SK-N-SH (cell line): ENCODE measurements at places on chromosomes 5 and 9. TPM values are rescaled to one million over a fixed set of nuclear protein-coding genes. Genes with fewer than 3 reads are reported as not detected.

DNA sequence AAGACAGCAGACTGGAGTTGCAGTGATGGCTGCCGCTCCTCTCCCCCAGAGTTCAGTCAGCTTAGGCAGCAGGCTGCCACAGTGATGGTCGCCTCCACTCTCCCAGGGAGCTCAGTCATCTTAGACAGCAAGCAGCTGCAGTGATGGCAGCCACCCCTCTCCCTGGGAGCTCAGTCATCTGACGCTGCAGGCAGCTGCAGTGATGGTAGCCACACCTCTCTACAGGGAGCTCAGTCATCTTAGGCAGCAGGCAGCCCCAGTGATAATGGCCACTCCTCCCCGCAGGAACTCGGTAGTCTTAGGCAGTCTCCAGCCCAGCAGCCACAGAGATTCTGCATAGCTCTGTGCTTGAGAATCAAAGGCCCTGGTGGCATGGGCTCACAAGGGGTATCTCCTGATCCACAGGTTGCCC lies 582.7 kb downstream of the DTWD2 start:
- DNase-seq, result no peak

ADAMTSL2 gene
- 0.21 and 0.31 TPM in 2 replicates for polyA plus RNA-seq

TSSK1B gene
- polyA plus RNA-seq, result 0.05 TPM in 2 replicates

DNA sequence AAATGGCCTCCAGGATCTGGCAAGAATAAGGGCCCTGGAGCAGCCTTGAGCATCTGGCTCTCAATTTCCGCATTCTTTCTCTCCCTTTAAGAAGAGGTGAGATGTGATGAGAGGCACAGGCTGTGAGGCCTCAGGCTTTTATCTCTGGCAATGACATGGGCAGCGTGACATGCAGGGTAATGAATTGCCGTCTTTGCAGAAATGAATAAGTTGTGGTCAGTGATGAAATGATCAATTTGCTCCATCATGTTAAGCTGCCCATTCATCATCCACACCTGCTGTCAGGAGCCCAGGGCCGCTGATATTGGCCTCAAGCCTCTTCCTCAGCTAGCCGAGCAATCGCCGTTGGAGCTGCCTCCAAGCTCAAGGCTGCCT lies 265.3 kb downstream of the TRIM32 start:
- no peak for DNase-seq

DNA sequence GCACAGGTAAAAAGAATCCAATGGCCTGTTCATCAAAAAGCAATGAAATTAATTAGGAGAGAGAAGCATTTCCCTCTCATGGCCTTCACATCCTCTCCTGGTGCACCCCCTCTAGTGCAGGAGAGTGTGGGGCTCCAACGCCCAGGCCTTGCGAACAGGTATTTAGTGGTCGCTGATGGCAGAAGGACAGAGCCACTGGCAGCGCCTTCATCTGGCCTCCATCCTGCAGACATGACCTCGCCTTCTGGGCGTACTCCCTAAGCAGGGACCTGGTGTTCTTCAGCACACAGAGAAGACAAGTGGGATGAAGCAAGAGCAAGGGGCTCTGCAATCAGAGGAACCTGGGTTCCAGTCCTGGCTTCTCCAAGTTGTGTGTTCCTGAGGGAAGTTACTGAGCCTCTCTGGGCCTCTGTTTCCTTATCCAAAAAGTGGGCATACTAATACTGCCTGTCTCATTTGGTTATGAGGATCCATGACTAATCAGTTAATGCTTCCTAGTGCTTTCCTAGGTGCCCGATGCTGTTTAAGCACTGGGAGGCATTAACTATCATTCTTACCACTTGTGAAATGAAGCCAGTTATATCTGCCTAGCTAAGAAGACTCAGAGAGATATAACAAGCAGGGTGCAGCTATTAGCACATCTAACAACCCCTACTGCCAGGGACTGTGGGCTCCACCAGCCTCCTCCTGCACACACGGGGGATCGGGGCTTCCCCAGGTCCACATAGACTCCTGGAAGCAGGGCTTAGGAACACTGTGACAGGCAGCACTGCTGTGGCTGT lies 77.3 kb downstream of the SEMA4D start:
- DNase-seq, result no peak

MARCHF3 gene
- polyA plus RNA-seq, result 21.5 and 32.4 TPM in 2 replicates

GRCh38 chr5:148186248-148187003 lies 16.4 kb upstream of the SPINK6 start:
- DNase-seq, result no peak

- DNase-seq, result no peak
Measured at GRCh38 chr5:102231693-102232619, 64.1 kb downstream of the SLCO4C1 start.

FOXD4L3 gene
- polyA plus RNA-seq, result 0.06 and 0.10 TPM in 2 replicates

GRCh38 chr5:40376566-40376965 lies 303.1 kb upstream of the PTGER4 start:
- no peak for DNase-seq

RMI1 gene
- polyA plus RNA-seq, result 0.96 and 1.0 TPM in 2 replicates

SH2D3C gene
- polyA plus RNA-seq, result 0.15 and 0.52 TPM in 2 replicates

DNA sequence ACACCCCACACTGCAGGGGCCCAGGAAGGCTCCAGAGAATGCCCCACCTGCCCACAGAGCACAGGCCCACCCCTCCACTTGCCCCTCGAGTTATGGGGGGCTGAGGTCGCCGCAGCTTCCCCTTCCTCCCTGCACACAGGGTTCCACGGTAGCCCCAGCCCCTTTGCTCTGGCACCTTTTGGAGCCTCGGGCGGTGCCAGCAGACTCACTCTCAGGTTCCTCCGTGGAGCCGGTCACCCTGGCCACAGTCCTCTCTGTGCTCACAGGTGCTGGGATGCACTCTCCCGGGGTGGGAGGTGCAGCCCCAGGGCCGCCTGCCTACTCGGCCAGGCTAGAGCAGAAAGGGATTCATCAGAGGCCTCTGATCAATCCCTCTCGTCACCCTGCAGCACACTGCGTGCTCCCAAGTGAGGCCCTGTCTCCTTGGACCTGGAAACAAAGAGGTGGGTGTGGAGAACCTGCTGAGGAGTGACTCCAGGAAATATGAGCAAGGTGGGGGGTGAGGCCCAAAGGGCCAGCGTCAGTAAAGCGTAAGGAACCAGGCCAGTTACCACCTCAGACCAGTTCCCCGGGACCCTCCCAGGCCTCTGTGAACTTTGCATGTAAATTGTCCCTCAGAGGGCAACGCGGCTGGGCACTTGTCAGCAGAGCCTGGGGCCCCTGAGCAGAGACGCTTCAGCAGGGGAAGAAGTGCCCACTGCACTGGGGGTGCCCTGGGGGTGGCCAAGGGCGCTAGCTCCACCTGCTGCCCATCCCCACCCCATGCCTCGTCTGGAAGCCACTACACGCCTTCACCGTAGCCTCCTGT lies 167.8 kb downstream of the OLFM1 start:
- peak; percentile 58 for DNase-seq

SHISAL2B gene
- 0.16 TPM in 1 of 2 replicates, not detected in the other for polyA plus RNA-seq

RFESD gene
- polyA plus RNA-seq, result 1.8 and 3.1 TPM in 2 replicates

- DNase-seq, result peak; percentile 51
Measured at GRCh38 chr9:127968700-127969383, 11.9 kb downstream of the EEIG1 start.

GRCh38 chr9:35673132-35674024 lies at the start of gene CA9:
Gene CA9 (plus strand): TSS chr9:35673928. CDS start chr9:35673960, 32 bp downstream.
- DNase-seq, result no peak

DNA sequence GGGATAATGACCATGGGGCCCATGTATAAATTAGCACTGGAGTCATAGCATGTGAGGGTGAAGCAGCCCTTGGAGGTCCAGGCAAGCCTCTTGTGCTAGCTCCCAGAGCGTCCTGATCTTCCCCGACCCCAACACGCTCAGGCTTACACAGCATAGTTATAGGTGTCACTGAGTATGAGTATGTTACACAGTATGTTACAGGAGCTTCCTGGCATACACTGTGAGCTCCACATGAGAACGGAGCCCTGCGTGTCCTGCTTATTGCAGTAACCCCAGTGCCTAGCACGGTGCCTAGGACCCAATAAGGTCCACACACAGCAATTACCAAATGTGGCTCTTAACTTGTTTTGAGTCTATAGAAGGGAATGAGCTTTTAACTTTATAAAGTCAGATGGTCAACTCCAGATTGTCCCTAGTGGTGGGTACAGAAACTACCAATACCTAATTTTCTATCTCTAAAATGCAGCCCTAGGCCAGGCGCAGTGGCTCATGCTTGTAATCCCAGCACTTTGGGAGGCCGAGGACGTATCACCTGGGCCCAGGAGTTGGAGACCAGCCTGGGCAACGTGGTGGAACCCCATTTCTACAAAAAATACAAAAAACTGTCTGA lies 64.1 kb downstream of the PLAC8L1 start:
- no peak for DNase-seq

GRCh38 chr9:33189331-33189791 lies 22.2 kb upstream of the B4GALT1 start:
- no peak for DNase-seq

GRCh38 chr9:113465599-113466140 lies 2.1 kb downstream of the RGS3 start:
- DNase-seq, result peak; percentile 68

DNA sequence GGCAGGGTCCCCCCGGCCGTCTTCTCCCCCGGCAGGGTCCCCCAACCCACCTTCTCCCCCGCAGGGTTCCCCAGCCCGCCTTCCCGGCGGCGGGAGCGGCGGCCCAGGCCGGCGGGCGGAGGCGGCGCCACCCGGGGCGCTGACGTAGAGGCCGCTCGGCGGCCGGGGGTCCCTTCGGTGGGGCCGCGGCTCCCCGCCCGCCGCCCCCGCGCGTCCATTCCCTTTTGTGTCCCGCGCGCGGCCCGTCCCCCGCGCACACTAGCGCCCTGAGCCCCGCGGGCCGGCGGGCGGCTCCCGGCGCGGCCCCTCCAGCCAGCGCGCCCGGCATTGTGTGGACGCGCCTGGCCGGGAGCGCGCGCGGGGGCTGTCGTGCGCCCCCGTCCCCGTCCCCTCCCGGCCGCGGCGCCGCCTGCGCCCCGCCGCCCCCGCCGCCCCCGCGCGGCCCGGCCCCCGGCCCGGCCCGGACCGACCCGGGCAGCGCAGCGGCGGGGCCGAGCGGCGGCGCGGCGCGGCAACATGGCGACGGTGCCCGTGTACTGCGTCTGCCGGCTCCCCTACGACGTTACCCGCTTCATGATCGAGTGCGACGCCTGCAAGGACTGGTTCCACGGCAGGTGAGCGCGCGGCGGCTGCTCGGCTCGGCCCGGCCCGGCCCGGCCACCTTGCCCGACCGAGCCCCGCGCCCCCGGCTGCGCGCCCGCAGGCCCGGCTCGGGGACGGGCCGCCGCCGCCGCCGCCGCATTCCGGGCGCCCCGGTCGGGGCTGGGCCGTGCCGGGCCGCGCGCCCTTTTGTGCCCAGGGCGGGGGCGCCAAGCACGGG lies at the start of gene PHF2:
Gene PHF2, plus strand, starts transcription at position 327 of the 820 bp plus-strand sequence. Its CDS starts 190 bp downstream, at position 517.
- DNase-seq, result peak; percentile 86

- no peak for DNase-seq
Measured at GRCh38 chr9:126159430-126160060, 167.1 kb upstream of the MVB12B start.

NR2F1 gene
- 40.0 and 47.1 TPM in 2 replicates for polyA plus RNA-seq

GRCh38 chr9:12975496-12975895 lies 200.7 kb downstream of the LURAP1L start:
- DNase-seq, result no peak

GRCh38 chr5:15373151-15373550 lies 126.8 kb upstream of the FBXL7 start:
- DNase-seq, result no peak

DNA sequence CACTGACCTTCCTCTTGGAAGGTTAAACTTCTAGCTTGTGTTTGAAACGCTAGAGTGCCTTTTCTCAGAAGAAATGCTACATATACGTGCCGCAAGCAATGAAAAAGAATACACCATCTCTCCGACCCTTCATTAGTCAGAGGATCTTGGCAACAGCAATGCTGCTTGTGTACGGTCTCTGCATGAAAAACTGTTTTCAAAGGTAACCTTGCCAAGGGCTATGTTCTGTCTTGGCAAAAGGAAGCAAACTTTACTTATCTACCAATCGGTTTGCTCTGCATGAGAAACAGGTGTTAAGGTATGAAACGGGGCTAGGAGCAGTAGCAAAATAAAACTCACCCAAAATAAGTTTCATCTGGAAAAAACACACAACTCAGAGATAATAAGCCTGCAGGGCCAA lies 297.8 kb downstream of the FBXL17 start:
- DNase-seq, result peak; percentile 11

C5orf58 gene
- not detected in 2 replicates for polyA plus RNA-seq

GRCh38 chr5:122053181-122054109 lies 24.6 kb downstream of the LOX start:
- no peak for DNase-seq

ANKRD31 gene
- 0.05 and 0.06 TPM in 2 replicates for polyA plus RNA-seq

ANGPTL2 gene
- polyA plus RNA-seq, result 11.0 and 12.3 TPM in 2 replicates

DNA sequence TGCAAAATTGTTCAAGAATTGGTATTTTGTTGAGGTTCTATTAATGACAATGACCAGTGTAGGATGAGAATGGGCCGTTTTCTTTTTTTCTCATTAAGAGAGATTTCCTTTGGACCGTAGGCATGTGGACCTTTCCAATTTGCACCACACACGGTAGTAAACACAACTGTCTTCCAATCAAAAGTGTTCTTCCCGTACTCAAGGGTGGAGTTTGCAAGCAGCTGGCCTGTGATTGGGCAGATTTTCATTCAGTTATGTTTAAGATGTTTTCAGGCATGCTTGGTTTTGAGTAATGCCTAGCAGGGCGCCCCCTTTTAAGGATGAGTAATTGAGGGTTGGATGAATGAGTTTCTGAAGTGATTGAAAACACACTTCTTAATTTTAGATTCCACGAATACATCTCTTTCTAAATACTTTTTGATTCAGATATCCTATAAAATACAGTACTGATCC lies 2.5 kb downstream of the KDM3B start:
- peak; percentile 64 for DNase-seq

DNA sequence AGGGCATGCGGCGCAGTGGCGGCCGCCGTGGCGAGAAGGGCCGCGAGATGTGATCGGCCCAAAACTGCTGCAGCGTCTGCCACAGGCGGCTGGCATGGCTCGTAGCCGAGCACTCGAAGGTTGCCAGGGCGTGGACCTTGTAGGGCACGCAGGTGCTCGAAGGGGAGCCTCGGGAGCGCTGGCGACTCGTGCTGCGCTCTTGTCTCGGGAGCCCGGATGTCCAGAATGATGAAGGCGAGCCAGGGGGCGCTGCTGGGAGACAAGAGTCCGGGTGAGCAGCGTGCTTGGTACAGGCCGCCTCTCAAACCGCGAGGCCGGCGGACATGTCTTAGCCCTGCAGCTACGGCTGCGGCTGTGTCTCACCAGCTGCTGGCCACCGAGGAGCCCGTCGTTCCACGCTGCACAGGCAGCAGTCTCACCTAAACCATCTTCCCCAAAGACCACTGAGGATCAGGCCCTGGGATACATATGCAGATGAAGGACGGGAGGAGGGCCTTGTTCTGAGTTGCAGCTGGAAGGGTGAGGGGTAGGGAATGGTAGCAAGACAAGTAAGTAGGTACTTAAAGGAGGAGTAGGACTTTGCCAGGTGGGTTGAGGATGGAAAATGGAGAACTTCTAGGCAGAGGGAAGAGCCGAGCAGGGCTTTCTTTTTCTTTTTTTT lies 1.7 kb downstream of the CBY3 start:
- peak; percentile 66 for DNase-seq

TMEM215 gene
- polyA plus RNA-seq, result not detected in 2 replicates

GRCh38 chr5:122947772-122948171 lies 88.8 kb downstream of the PPIC start:
- no peak for DNase-seq

DNA sequence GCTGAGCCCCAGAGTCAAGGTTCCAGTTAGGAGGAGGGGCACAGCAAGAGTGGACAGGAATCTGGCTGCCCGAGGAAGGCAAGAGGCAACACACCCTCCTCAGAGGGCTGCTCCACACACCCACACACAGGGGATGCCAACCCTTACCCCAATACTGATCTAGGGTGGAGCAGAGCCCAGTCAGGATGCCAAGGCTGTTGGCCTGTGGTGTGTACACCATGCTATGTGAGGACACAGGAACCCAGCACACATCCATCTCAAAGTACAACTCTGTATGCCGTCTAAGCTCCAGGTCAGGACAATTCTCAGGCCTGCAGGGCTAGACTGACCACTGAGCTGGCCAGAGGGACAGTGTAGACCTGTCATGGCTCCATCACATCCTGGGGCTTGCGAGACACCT lies 2.6 kb downstream of the SEPTIN8 start:
- no peak for DNase-seq

FABP6 gene
- polyA plus RNA-seq, result 1.1 and 1.3 TPM in 2 replicates
